LNCaP clone FGC (cell line): ENCODE measurements at places on chromosomes 16 and 17.

- DNase-seq, result no peak
Measured at GRCh38 chr16:67264277-67264676, 15.1 kb upstream of the PLEKHG4 start.

DNA sequence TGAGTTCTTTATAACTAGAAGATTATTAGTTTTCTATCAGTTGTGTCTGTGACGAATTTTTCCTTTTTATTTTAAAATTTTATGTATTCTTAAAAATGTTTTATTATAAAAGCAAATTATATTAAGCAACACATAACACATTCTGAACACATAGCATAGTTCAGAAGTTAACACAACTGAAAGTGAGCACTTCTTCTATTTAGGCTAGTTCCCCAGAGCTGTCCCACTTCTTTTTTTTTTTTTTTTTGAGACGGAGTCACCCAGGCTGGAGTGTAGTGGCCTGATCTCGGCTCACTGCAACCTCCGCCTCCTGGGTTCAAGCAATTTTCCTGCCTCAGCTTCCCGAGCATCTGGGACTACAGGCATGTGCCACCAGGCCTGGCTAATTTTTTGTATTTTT lies 37.7 kb upstream of the ALDH3A2 start:
- DNase-seq, result no peak

- peak; percentile 75 for DNase-seq
Measured at GRCh38 chr17:7988750-7989178, 13.7 kb upstream of the GUCY2D start.

- no peak for DNase-seq
Measured at GRCh38 chr17:3557768-3558583, at the start of gene TRPV3. Gene TRPV3 (minus strand): TSS chr17:3557812. CDS start chr17:3554850, 2,962 bp downstream.

GRCh38 chr17:80946449-80946848 lies 45.2 kb upstream of the CHMP6 start:
- no peak for DNase-seq

DNA sequence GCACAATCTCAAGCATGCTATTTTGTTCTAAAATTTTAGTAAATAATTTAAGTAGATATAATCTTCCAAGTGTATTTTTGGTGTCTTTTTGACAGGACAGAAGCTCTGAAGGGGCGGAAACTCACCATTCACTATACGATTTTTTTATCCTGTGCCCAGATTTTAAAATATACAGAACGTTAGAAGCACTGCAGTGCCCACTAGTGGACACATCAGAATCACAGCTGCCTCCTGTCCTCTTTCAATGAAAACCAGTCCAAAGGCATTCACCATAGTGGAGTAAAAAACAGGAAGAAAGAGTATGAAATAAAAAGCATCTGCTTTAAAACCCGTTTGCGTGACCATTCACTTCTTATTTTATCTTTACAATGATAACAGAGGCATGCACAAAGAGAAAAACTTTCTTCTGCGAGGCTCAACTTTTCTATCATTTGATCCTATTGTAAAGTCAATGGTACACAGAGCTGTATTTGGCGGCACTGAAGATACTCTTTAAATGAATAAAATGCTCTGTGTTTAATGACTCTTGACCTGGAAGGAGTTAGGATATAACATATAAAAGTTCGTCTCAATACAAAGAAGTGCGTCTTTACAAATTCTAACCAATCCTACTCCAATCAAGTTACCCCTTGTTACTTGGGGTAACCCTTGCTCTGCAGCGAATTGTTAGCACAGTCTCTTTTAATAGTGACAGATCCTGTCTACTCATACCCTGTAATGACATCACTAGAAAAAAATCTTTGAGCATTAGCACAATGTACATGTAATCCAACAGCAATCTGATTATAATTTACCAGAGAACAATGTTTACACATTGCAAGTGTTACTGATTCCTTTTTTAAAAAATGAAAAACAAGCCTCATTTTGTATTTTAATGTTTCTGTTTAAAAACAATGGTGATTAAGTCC lies 339.8 kb upstream of the PSMD7 start:
- DNase-seq, result peak; percentile 21

GRCh38 chr16:17360693-17361122 lies 110.1 kb downstream of the XYLT1 start:
- no peak for DNase-seq

DNA sequence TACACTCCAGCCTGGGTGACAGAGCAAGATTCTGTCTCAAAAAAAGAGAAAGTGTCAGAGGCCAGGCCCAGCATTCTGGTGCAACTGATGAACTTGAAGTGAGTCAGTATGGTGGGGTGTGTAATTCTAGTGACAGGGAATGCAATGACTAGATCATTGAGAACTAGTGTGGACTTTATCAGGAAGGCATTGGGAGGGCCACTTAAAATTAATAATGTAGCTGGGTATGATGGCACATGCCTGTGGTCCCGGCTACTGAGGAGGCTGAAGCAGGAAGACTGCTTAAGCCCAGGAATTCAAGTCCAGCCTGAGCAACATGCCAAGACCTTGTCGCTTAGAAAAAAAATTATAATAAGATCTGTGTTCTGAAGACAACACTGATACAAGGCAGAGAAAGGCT lies 90.8 kb downstream of the STX8 start:
- no peak for DNase-seq

- no peak for DNase-seq
Measured at GRCh38 chr17:79952901-79953300, 82.8 kb downstream of the TBC1D16 start.

GRCh38 chr17:28492352-28493310 lies 13.5 kb upstream of the FOXN1 start:
- DNase-seq, result no peak

DNA sequence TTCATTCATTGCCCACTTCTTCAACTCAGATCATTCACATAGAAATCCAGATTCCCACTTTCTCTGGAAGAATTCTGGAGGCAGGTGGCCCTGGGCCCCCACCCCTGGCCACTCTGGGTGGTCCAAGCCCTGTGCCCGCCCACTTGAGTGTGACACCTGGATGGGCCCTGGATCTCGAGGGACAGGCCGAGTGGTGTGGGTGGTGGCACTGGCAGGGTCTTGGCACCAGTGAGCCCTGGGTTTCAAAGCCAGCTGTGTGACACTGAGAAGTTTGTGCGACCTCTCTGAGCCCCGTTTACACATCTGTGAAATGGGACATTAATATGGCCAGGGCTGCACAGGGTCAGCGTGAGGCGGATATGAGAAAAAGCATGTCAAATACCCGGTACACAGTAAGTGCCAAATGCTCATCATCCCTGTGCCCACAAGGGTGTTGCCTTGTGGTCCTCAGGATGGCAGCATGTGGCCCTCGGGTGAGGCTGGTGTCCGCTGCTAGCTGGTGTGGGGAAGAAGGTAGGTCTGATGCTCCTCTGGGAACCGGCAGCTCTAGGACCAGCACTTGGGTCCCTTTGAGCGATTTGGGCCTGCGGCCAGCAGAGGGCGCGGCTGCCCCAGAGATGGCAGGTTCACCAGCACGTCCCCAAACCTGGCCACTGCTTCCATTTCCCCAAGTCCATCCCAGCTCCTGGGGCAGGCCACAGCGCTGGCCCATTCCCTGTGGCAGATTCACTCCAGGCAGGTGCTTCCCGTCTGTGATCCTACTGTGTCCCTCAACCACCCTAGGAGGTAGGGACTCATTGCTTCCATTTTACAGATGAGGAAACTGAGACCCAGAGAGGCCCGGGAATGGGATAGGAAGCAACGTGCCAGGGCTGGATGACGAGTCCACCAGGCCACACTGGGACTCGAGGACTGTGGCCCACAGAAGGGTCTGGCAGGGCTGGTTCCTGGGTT lies 3.6 kb downstream of the OSGIN1 start:
- DNase-seq, result peak; percentile 51

- DNase-seq, result no peak
Measured at GRCh38 chr17:1762233-1762900, 507 bp downstream of the SERPINF1 start.

- DNase-seq, result peak; percentile 56
Measured at GRCh38 chr17:82204831-82205719, 7.6 kb downstream of the CCDC57 start.
